Left ventricle myocardium superior (tissue), 1 donor: ENCODE measurements at places on chromosomes 7 and 10. TPM values are rescaled to one million over a fixed set of nuclear protein-coding genes. Genes with fewer than 3 reads are reported as not detected.
A peak's percentile ranks its signal among the peaks of the same experiment; 100 is the strongest.

DNA sequence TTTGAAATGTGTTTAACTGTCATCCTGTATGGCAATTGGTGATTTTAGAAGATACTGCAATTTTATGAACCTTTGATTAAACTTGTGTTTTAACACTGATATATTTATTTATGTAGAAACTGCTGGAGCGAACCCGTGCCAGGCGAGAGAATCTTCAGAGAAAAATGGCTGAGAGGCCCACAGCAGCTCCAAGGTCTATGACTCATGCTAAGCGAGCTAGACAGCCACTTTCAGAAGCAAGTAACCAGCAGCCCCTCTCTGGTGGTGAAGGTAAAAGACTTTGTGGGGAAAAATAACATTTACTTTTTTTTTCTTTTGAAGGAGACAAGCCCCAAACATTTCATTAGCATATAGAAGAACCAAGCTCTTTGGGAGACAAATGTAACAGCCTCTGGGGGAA lies 6.5 kb downstream of the ANLN start:
- no peak for DNase-seq

DNA sequence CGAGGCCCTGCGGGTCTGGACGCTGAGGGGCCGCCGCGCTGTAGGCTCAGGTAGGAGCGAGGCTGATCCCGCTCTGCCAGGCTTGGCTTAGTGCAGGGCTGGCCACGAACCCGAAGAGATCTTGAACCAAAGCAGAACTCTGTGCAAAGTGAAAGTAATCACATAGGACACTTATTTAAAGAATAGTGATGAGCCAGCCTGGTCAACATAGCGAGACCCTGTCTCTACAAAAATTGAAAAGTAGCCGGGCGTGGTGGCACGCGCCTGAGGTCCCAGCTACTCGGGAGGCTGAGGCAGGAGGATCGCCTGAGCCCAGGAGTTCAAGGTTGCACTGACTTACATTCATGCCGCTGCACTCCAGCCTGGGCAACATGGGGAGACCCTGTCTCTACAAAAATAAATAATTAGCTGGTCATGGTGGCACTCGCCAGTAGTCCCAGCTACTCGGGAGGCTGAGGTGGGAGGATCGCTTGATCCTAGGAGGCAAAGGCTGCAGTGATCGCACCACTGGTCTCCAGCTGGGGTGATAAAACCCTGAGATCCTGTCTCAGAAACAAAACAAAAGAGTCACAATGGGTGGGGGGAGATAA lies 541 bp downstream of the ZSCAN25 start:
- DNase-seq, result no peak

- DNase-seq, result no peak
These were observed 494.1 kb upstream of the SEMA3A start for GRCh38 chr7:84688671-84689070.

- DNase-seq, result no peak
These were observed 101.6 kb downstream of the RNF133 start for GRCh38 chr7:122597277-122597676.

DNA sequence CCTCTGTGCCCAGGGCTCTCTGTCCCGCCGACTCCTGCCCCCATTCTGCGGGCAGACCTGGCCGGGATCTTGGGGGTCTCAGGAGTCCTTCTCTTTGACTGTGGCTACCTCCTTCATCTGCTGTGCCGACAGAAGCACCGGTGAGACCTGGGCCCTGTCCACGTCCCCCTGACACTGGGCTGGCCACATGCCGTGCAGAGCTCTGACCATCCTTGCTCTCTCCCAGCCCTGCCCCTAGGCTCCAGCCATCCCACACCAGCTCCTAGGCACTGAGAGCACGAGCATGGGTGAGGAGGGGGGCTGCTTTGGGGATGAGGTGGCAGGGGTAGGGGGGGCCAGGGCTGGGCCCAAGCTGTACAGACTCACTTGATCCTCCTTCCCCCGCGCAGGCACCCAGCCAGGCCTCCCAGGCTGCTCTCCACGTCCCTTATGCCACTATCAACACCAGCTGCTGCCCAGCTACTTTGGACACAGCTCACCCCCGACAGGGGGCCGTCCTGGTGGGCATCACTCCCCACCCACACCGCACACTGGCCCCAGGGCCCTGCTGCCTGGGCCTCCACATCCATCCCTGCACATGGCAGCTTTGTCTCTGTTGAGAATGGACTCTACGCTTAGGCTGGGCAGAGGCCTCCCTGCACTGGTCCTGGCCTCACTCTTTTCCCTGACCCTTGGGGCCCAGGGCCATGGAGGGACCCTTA lies 4.8 kb upstream of the PILRB start:
- no peak for DNase-seq

AKR1C4 gene
- total RNA-seq, result not detected

DNA sequence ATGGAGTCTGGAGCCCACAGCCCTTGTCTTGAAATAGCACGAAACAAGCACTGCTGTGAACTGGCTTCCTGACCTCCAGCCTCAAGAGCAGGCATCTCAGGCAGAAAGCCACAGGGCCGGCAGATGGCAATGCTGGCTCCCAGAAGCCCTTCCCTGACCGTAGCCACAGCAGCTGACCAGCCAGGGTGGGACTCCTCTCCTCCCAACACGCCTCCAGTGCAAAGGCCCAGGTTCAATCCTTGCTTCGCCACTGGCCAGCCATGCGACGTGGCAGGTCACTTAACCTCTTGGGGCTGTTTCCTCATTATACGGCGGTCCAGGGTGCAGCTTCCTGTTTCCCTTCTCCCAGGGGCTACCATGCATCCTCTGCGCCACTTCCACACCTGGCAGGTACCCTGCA lies 12.8 kb downstream of the PRKAG2 start:
- no peak for DNase-seq

DNA sequence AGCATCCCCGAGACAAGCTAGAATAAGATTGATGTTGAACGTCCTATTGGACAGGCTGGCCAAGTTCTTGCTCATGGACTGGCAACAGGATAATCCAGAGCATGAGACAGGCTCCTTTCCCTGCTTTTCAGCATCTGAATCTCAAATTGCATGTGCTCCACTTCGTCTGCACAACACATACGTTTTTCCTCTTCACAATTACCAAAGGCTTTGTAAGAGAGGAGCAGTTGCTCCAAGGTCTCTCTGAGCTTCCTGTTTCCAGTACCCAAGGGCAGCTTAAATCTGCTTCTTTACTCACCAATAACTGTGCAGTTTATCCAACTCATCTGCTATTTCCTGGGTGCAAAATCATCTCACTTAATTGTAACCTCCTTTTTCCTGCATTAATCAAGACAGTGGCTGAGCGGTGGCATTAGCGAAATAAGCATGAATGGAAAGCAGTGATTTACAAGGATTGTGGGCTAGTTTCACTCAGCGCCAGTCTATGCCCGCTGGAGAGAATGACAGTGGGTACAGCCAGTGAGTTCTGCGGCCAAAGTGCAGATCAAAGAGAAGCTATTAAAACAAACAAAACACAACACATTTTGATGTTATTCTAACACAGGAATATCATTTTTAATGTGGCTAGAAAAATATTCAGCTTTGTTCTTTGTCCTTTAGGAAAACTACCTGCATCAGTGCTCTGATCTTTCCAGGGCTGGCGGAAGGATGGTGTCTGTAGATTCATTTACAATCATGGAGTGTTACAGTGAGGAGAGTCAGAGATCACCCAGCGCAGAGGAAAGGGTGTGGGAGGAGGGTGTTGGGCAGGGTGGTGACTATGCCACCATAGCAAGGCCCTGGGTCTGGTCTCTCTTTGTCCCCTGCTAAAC lies 79.8 kb downstream of the CHN2 start:
- no peak for DNase-seq

DNA sequence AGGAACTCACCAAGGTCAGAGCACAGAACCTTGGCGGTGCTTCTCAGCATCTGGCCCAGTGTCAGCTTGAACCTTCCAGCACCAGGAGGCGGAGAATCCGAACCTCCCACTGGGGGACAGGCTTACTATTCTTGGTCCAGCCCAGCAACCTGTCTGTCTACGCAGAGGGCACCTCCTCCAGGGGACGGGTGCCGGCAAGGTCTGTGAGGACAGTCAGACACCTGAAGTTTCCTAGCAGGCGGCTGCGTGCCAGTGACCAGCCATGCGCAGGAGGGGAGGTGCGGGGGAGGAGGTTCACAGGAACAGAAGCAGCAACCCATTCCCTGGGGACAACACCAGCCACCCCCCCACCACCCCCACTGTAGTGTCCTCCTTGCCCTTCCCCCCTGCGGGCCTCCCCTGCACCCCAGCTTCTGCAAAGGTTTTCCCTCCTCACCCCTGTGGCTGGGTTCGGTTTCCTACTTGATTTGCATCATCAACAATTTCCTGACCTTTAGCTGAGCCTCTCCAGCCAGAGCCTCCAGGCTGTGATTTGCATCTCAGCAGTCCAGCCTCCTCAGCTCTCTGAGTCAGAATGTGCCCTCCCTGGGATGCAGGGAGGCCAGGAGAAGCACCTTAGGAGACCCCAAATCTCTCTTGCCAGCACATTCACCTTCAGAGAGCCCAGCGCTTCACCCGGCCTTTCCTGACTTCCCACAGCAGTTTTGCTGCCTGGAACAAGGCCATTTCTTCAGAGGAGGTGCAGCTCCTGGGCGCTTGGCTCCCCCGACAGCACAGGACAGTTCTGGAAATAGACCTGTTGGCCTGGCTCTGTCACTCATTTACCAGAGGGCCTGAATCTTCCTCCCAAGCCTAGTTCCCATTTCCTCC lies 107.5 kb upstream of the NPS start:
- no peak for DNase-seq

DNA sequence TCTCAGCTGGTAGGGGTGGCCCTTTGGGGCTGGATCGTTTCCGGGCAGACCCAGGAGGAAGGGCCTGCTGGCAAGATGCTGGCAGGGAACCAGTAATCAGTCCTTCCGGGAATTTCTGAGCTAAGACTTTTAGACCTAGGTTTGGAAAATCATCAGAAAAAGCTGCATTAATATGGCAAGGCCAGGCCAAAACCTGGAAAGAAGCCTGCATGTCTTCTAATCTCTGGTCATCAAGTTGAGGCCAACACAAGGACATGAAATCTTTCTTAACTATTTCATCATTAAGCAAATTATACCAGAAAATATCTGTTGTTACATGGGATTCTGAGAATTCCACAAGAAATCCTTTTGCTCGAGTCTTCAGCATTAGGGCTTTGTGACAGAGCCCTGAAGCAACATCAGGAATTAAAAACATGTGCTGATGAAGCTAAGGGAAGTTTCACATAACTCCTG lies 19.9 kb downstream of the CPA1 start:
- DNase-seq, result no peak

- no peak for DNase-seq
These were observed 36.4 kb downstream of the MINPP1 start for GRCh38 chr10:87541114-87541513.

- DNase-seq, result peak; percentile 61
These were observed at the start of gene TMEM72 for GRCh38 chr10:44911081-44911540. TMEM72 (plus strand) TSS chr10:44911337; CDS start chr10:44911513, 176 bp downstream.

C10orf67 gene
- 0.62 TPM for total RNA-seq

DNA sequence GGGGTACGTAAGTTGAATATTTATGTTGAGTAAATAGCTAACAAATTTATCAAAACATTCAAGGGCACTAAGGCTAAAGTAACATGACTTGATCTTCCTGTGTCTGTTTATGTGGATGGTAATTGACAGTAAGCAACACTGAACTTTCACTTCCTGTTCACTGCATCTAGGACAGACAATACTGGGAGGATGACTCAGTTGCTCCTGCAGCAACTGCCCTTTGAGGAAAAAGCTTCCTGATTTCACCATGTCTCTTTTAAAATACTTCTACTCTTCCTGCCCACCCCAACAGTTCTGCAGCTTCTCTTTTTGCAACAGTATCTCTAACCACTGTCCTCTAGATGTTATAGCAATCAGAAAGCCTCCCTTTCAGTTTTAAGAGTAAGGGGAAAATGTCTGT lies 76.6 kb upstream of the HGF start:
- no peak for DNase-seq

DNA sequence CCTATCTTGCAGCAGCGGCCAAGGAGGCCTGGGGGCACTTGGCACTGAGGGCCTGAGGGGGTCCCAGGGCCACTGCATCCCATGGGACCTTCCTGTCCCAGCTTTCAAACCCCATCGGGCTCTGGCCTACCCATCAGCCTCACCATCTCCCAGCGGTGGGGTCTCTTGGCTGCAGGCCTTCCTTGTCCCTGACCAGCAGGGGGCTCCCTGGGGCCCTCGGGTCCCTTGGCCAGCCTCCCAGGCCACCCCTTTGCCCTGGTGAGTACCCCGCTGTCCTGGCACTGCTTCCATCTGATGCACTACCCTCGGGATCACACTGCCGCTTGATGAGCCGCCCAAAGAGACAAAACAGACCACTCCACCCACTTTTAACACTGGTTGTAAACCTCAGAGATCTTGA lies 43.5 kb downstream of the YKT6 start:
- peak; percentile 61 for DNase-seq

CALHM3 gene
- not detected for total RNA-seq
